ENCODE measurements at places on chromosomes 2 and 18. TPM values are rescaled to one million over a fixed set of nuclear protein-coding genes. Genes with fewer than 3 reads are reported as not detected.

CCDC141 gene
- total RNA-seq = under 0.01 TPM

SALL3 gene
- total RNA-seq = not detected

STK17B gene
- total RNA-seq = 15.6 TPM

CNRIP1 gene
- total RNA-seq = 28.4 TPM

NDUFS1 gene
- total RNA-seq = 112 TPM

UGT1A5 gene
- total RNA-seq = not detected

Measured in smooth muscle cell of bladder (primary cell).